ENCODE measurements at places on chromosomes 4 and X. TPM values are rescaled to one million over a fixed set of nuclear protein-coding genes. Genes with fewer than 3 reads are reported as not detected.

Gene UVSSA
- polyA plus RNA-seq: 7.2 TPM

Gene PNCK
- 25.5 TPM for polyA plus RNA-seq

Gene TSPAN7
- polyA plus RNA-seq: 41.4 TPM

Gene PRSS48
- not detected for polyA plus RNA-seq

Gene PTPN13
- 14.4 TPM for polyA plus RNA-seq

Gene SGMS2
- polyA plus RNA-seq: not detected

Gene SSX2
- not detected for polyA plus RNA-seq

Gene NXF2B
- not detected for polyA plus RNA-seq

Gene CC2D2A
- polyA plus RNA-seq: 17.3 TPM

Gene HGFAC
- polyA plus RNA-seq: 1.5 TPM

Gene ART3
- 2.4 TPM for polyA plus RNA-seq

Gene PDZD4
- polyA plus RNA-seq: 1.7 TPM

Gene PAGE5
- polyA plus RNA-seq: not detected

Gene NUDT10
- 6.8 TPM for polyA plus RNA-seq

Gene CFI
- polyA plus RNA-seq: 2.6 TPM

Gene CYLC1
- polyA plus RNA-seq: not detected

Gene SATL1
- 1.1 TPM for polyA plus RNA-seq

Gene ARHGAP10
- polyA plus RNA-seq: 10.4 TPM

- DNase-seq: no peak
These were observed 1.7 kb downstream of the UNC5C start for GRCh38 chr4:95546866-95547714.

DNA sequence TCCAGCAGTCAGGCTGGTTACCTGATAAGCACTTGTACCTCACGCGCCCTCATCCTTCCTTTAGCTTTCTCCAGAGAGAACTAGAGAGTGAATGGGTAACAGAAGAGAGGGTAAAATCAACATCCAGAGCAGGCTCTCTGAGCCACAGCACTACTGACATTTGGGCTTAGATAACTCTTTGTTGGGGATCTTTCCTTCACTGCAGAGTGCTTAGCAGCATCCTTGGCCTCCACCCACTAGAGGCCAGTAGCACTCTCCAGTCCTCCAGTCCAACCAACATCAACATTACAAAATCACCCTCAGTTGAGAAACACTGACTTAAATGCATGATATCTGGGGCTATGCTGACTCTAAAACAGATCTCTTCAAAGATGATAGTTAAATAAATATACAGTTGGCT is 220.7 kb downstream of the TACR3 start:
- peak; percentile 6 for DNase-seq

GRCh38 chr4:176753049-176753448 is 39.7 kb downstream of the VEGFC start:
- DNase-seq: peak; percentile 7

GRCh38 chrX:12496343-12496742 is 294.9 kb upstream of the PRPS2 start:
- no peak for DNase-seq

DNA sequence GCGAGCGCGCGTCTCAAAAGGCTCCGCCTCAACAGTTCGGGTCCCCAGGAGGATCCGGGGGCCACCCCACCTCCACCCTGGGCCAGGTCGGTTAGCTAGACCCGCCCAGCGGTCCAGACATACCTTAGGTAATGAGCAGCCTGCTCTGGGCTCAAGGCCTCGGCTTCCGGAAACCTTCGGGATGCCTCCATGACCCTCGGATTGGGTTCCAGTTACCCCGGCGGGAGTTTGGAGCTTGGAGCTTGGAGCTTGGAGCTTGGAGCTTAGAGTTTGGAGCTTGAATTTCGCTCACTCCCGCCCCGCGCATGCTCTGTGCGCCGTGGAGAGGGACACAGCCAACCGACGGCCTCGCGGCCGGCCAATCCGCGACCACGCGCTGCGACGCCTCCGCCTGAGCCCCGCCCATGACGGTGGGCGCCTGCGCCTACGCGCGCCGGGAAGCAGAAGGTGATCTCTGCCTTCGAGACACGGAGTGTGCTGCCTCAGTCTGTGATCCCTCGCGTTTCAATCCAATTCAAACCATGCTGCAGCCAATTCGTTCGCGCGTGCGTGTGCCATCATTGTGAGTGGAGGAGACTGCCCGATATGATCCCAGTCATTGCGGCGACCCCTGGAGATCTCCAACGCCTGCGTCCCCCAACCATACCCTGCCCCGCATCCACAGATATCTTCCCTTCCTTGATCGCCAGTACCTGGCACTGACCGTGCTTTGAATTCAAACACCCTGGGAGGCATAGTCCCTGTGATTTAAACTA is at the start of gene ERCC6L:
ERCC6L (minus strand) TSS at position 307 of the 755 bp plus-strand sequence; CDS start at position 191, 116 bp downstream.
- DNase-seq: peak; percentile 90

DNA sequence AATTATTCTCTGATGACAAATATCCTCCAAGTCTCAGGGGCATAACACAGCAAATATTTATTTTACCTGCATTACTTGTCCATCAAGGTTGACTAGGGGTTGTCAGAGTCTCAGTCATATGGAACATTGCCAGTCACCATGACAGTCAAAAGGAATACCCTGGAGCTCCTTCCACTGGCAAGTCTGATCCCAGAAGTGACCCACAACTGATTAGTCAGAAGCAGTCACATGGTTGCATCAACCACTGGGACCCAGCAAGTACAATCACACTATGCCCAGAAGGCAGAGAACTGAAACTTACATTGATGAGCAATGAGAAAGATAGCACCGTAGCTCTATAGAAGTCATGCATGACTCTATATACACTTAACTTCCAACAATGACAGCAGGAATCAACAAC is 41.9 kb upstream of the SOD3 start:
- DNase-seq: no peak

DNA sequence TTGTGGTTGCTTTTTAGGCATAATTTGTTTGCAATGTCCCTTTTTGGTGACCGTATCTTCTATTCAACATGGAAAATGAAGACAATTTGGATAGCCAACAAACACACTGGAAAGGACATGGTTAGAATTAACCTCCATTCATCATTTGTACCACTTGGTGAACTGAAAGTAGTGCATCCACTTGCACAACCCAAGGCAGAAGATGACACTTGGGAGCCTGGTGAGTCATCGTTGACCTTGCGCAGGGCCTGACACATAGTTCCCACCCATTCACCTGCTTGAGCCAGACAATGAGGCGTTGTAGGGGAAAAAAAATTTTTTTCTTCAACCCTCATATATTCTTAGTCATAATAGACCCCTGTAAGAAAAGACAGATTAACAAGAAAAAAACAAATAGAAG is 32.4 kb downstream of the EGF start:
- DNase-seq: no peak

- no peak for DNase-seq
These were observed 67.4 kb upstream of the PCDH19 start for GRCh38 chrX:100477467-100477866.

- DNase-seq: no peak
These were observed 44.0 kb downstream of the MGST2 start for GRCh38 chr4:139709660-139710059.

GRCh38 chrX:2714551-2714950 is 23.5 kb downstream of the CD99 start:
- no peak for DNase-seq

- peak; percentile 42 for DNase-seq
These were observed 331 bp downstream of the SETD7 start for GRCh38 chr4:139555705-139556070.

GRCh38 chr4:113065629-113066028 is 16.2 kb downstream of the ANK2 start:
- DNase-seq: no peak

GRCh38 chr4:4990857-4991540 is 28.3 kb downstream of the CYTL1 start:
- peak; percentile 93 for DNase-seq

- DNase-seq: no peak
These were observed 558.1 kb downstream of the IL1RAPL1 start for GRCh38 chrX:29145316-29145715.

- no peak for DNase-seq
These were observed 2.0 kb upstream of the LIMCH1 start for GRCh38 chr4:41535911-41536371.

DNA sequence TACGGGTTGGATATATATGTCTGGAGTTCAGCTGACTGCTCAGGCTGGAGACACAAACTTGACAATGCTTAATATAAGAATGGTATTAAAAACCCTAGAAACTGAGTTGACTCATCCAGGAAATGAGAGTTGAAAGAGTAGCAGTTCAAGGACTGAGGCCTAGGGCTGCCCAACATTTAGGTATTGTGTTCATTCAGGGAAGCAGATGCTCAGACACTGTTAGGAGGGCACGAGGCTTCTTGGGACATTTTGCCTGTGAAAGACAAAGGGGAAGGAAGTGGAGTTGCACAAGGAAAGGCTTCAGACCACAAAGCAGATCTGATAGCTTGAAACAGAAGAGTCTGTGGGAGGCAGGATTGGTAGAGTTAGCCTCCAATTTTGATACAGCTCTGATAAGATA is 52.0 kb upstream of the HS3ST1 start:
- DNase-seq: no peak

- no peak for DNase-seq
These were observed 13.7 kb downstream of the OCRL start for GRCh38 chrX:129553619-129554288.

DNA sequence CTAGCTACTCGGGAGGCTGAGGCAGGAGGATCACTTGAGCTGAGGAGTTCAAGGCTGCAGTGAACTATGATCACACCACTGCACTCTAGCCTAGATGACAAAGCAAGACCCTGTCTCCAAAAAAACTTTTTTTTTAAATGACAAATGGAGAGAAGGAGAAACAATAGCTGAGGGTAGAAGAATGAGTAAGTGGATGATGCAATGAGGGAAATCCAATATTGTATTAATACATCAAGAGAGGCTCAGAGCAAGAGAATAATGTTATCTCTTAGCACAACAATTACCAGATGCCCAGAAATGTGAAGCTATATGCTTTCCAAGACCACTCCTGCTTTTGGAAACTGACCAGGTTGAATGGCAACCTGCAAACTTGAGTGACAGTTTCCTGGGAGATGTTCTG is 19.9 kb upstream of the GPR173 start:
- no peak for DNase-seq

- DNase-seq: no peak
These were observed 176.6 kb upstream of the EMCN start for GRCh38 chr4:100694467-100694866.

GRCh38 chr4:8053688-8054449 is 104.7 kb downstream of the ABLIM2 start:
- DNase-seq: no peak

DNA sequence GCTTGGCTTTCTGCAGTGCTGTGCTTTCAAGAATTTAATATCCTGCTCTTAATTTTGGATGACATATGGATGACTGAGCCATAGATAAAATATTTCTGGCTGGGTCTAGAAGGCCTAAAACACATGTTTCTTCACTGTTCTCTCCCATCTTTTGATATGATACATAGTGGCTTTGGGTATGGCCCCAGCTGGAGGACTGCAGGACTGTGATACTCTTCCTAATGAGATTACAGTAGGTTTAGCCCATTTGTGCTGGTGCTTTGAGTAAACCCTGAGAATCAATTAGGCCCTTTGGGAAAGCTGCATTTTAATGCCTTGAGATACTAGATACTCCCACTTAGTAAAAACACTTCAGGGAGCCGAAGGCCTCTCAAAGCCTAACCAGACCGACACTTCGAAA is 38.0 kb downstream of the KIT start:
- no peak for DNase-seq

- no peak for DNase-seq
These were observed 15.0 kb upstream of the XAGE2 start for GRCh38 chrX:52353838-52354237.

GRCh38 chr4:185833055-185833598 is 21.1 kb upstream of the SORBS2 start:
- peak; percentile 71 for DNase-seq

DNA sequence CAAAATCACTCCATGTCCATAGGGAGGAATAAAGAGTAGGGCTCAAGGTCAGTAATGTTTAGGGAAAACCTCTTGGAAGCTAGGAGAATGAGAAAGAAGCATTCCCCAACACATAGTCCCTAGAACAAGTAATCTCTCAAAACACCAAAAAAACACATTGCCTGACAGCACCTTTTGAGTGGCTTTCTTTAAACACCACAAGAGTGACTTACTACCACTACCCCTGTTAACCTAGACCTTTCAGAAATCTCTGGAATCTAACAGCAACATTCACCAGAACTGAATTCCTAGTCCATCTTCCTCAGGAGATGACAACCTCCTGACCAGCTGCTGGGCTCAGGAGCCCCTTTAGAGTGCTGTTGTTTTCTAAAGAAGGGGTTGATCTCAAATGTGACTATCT is 142.2 kb downstream of the SOWAHB start:
- no peak for DNase-seq

- no peak for DNase-seq
These were observed 26.5 kb upstream of the SPANXN4 start for GRCh38 chrX:142999199-142999701.

- no peak for DNase-seq
These were observed 141.5 kb downstream of the GLRA2 start for GRCh38 chrX:14670819-14671218.

DNA sequence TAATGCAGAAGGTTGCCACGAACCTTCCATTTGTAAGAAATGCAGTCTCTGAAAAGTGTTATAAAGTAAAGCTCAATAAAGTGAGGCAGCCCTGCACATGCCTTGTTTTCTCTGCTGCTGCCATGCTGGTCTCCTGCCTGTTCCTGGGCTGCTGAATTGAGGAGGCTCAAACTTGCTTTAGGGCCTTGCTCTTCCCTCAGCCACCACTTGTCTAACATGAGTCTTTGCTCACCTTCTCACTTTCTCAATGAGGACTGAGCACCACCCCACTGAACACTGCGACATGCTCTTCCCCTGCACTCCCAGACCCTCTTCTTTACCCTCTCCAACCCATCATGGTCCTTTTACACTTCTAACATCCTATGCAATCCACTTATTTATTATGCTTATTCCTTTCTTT is 25.2 kb upstream of the MFAP3L start:
- DNase-seq: no peak

- no peak for DNase-seq
These were observed 123.3 kb downstream of the SLC10A7 start for GRCh38 chr4:146398404-146398803.

GRCh38 chr4:26001413-26001812 is 87.4 kb downstream of the SMIM20 start:
- no peak for DNase-seq

Data from cardiac muscle cell (in vitro differentiated cells and primary cell).